ENCODE measurements at places on chromosomes 11 and 22. TPM values are rescaled to one million over a fixed set of nuclear protein-coding genes. Genes with fewer than 3 reads are reported as not detected.

Gene OR2AG1
- total RNA-seq = not detected

Gene ELFN2
- total RNA-seq = 0.55 TPM

Gene ARHGEF17
- total RNA-seq = 44.6 TPM

Gene YPEL4
- 3.1 TPM for total RNA-seq

Gene C2CD2L
- 8.0 TPM for total RNA-seq

Gene GPR83
- 0.41 TPM for total RNA-seq

Gene RAG2
- total RNA-seq = not detected

Gene MRGPRX3
- total RNA-seq = not detected

Gene KRTAP5-7
- total RNA-seq = not detected

Gene WBP2NL
- 2.8 TPM for total RNA-seq

Gene OR2AT4
- not detected for total RNA-seq

Gene PES1
- 44.9 TPM for total RNA-seq

Gene LRRC74B
- not detected for total RNA-seq

Gene SPDYC
- not detected for total RNA-seq

Gene APOL4
- total RNA-seq = 7.8 TPM

Gene PKDREJ
- not detected for total RNA-seq

Gene LARGE2
- total RNA-seq = not detected

Gene GGTLC3
- total RNA-seq = not detected

Gene CHKB
- total RNA-seq = 44.6 TPM

Gene POTEH
- 0.33 TPM for total RNA-seq

Gene OR4D5
- not detected for total RNA-seq

Gene KLHDC7B
- total RNA-seq = not detected

Gene DGAT2
- 0.68 TPM for total RNA-seq

Gene OR51B5
- not detected for total RNA-seq

Gene CTSW
- not detected for total RNA-seq

Gene CASP5
- not detected for total RNA-seq

Gene TRPM5
- total RNA-seq = not detected

Gene NFAM1
- total RNA-seq = 2.5 TPM

Gene NEU3
- total RNA-seq = 5.0 TPM

Gene PIK3IP1
- total RNA-seq = 49.3 TPM

Gene RBX1
- 50.7 TPM for total RNA-seq

Gene ACR
- total RNA-seq = not detected

Gene SOX10
- 3.8 TPM for total RNA-seq

Gene SNX32
- 1.2 TPM for total RNA-seq

Gene CEND1
- total RNA-seq = 3.0 TPM

Gene IL10RA
- total RNA-seq = 13.0 TPM

Gene POU2AF3
- total RNA-seq = 0.68 TPM

Gene LIPT2
- total RNA-seq = 3.2 TPM

Data from sigmoid colon (tissue), 7 donors.